ENCODE measurements at places on chromosomes 5 and 9. TPM values are rescaled to one million over a fixed set of nuclear protein-coding genes. Genes with fewer than 3 reads are reported as not detected.

GRCh38 chr9:92745881-92746280 is 18.8 kb downstream of the BICD2 start:
- DNase-seq = no peak

- DNase-seq = no peak
Observed at GRCh38 chr5:76274571-76274970, 128.5 kb upstream of the IQGAP2 start.

GRCh38 chr9:88734527-88734926 is 199.5 kb downstream of the NXNL2 start:
- DNase-seq = no peak

DNA sequence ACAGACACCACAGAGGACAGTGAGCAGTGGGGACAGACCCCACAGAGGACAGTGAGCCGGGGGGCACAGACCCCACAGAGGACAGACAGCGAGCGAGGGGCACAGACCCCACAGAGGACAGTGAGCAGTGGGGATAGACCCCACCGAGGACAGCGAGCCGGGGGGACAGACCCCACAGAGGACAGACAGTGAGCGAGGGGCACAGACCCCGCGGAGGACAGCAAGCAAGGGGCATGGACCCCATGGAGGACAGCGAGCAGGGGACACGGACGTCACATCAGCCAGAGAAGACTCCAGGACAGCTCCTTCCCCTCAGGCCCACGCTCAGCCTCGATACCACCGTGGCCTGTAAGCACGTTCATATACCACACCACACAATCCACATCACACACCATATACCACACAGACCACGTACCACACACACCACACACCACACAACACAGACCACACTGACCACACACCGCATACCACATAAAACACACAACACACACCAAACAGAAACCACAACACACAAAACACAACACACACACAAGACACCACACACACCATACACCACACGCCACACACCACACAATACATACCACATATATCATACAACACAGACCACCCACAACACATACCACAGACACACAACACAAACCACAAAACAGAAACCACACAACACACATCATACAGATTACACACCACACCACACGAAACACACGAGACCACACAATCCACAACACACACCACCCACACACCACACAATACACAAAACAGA is 5.2 kb upstream of the ZDHHC11 start:
- no peak for DNase-seq

GRCh38 chr5:150847334-150847695 is 994 bp downstream of the IRGM start:
- DNase-seq = no peak

DNA sequence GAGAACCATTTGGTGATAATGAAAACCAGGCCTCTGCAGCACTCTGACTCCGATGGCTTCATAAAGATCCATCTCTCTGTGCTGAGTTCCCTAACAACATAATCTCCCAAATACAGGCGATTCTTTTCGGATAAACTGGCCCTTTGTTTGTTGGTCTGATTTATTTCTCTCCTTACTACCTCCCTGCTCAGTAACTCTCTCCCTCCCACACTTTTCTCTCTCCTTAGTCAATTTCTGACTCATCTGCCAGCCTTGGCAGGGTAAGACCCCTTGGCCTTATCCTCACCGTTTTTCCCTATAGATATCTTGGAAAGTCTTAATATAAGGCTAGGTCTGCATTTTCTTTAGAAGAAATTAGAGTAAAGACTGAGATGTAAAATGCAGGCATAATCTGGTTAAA is 128.7 kb downstream of the BRINP1 start:
- no peak for DNase-seq

DNA sequence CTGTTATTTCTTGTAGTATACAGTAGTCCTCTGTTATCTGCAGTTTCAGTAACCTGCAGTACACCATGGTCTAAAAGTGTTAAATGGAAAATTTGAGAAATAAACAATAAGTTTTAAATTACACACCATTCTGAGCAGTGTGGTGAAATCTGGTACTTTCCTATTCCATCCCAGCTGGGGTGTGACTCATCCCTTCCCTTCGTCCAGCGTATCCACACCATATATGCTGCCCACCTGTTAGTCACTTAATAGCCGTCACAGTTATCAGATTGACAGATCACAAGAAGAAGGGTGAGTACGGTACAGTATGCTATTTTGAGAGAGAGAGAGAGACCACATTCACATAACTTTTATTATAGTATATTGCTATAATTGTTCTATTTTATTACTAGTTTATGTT is 28.9 kb downstream of the FAM151B start:
- peak; percentile 2 for DNase-seq

DNA sequence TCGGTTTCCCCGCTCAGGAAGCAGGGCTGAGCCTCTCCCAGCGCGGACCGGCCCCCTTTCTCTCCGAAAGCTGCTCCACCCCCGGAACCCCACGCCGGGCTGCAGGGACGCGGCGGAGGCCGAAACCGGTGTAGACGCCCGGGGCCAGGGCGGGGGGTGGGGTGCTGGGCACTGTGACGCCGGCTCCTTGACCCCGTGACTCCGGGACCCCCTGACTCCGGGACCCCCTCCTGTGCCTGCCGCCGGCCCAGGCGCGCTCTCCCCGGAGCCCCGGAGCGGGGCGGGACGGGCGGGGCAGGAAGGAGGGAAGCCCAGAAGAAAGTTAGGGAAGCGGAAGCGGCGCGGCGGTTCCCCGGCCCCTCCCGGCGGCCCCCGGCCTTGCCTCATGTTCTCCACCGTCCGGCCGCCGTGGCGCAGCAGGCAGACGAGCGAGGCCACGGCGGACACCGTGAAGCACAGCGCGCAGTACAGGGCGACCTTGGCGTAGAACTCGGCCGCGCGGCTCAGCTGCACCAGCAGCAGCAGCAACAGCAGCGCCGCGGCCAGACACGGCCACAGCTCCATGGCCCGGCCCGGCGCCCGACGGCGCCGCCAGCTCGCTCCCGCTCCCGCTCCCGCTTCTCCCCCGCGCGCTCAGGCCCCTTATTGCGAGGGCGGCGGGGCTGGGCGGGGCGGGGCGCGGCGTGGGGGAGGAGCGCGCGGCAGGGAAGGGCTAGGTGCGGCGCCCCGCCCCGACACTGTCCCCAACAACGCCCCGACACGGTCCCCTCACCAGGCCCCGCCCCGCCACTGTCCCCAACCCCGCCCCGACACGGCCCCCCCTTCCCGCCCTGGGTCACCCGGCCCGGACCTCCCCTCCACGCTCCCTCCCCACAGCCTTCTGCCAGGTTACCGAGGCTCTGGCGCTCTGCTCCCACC is at the start of gene AGPAT2:
Gene AGPAT2, minus strand, starts transcription at position 664 of the 918 bp plus-strand sequence. Its CDS starts 100 bp downstream, at position 564.
- no peak for DNase-seq

DNA sequence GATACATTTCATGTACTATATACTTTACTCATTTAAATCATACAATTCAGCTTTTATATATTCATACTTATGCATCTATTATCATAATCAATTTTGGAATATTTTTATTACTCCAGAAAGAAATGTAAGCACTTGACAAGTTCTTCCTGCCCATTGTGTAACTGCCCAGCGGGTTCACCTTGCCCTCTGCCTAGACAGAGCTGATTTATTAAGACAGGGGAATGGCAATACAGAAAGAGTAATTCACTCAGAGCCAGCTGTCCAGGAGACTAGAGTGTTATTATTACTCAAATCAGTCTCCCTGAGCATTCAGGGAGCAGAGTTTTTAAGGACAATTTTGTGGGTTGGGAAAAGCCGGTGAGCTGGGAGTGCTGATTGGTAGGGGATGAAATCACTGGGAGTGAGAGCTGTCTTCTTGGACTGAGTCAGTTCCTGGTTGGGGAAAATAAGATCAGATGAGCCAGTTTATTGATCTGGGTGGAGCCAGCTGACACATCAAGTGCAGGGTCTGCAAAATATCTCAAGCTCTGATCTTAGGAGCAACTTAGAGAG is 16.1 kb upstream of the SPIN1 start:
- DNase-seq = no peak

DNA sequence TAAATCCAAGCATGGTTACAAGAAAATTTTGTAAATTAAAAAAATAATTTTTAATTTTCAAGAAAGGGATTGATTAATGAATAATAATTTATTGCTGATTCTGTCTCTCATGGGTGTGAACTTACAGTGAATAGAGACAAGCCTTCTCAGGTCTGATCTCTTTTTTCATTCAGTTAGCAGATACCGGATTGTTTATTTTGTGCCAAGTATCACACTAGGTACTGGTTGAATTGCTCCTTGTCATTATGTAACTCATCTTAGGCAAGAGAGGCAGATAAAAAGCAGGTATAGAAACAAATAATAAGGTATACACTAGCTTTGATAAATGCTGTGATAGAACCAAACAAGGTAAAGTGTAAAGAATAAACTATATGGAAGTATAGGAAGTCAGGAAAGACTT is 283.3 kb downstream of the PJA2 start:
- DNase-seq = no peak

DNA sequence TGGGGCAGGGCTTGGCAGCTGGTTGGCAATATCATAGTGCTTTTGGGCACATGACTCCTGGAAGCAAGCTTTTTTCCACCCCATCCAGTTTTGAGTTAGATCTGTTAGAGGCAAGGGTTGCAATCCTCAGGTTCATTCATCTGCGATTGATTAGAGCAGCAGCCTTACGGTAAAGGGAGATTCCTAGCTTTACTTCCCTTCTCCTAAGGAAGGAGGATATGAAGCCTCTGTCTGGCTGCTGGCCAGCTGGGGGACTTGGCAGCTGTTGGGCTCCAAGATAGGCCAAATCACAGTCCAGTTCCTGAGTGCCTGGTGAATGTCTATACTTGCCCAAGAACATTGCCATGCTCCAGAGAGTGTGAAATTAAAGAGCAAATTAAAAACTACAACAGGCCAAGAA is 113.4 kb upstream of the CCNH start:
- no peak for DNase-seq

- DNase-seq = no peak
Observed at GRCh38 chr5:14404780-14405179, 176.8 kb upstream of the OTULINL start.

PNPLA7 gene
- 0.43 TPM for total RNA-seq

C9orf153 gene
- total RNA-seq = 0.18 TPM

DOCK8 gene
- total RNA-seq = 100 TPM

ARHGEF37 gene
- total RNA-seq = 1.2 TPM

MVB12B gene
- total RNA-seq = 0.08 TPM

IFNA4 gene
- total RNA-seq = not detected

IL5 gene
- not detected for total RNA-seq

PSAT1 gene
- 47.2 TPM for total RNA-seq

IFNA21 gene
- total RNA-seq = not detected

TMED9 gene
- 121 TPM for total RNA-seq

EDIL3 gene
- total RNA-seq = 0.32 TPM

Data from GM12878 (cell line).